ENCODE measurements at places on chromosomes 3 and 15.

DNA sequence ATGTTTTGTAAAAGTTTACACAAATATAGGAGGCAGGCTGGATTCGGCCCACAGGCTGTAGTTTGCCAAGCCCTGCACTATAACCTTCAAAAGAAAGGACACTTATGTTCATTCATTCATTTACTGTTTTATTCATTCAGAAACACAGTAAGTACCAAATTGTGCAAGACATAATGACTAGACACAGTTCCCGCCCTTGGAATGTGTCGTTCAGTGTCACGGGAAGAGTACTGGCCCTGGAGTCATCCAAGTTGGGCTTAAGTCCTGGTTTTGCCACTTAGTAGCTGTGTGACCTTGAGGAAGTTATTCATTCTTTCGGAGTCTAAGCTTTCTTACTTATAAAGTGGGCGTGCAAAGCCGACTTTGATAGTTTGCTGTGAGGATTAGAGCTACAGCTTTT, 22.0 kb downstream of the COLQ start:
- no peak for DNase-seq

DNA sequence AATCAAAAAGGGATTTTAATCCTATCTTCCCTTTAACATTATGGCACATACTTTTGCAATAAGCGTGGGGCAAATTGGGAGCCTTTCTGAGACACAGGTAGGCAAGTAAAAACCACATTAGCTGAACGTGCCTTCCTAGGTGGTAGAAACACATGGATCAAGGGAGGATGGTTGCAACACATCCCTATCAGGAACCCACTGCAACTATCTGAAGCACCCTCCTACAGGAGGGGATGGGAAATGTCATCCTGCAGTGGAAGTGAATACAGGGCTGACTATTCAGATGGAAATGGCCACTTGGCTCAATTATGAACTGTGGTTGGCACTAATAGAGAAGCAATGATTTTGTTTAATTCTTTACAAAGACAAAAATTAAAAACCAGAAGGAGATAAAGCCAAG, 826.3 kb downstream of the FHIT start:
- DNase-seq, result no peak

GRCh38 chr3:32395496-32395895, 3.8 kb downstream of the CMTM7 start:
- no peak for DNase-seq

DNA sequence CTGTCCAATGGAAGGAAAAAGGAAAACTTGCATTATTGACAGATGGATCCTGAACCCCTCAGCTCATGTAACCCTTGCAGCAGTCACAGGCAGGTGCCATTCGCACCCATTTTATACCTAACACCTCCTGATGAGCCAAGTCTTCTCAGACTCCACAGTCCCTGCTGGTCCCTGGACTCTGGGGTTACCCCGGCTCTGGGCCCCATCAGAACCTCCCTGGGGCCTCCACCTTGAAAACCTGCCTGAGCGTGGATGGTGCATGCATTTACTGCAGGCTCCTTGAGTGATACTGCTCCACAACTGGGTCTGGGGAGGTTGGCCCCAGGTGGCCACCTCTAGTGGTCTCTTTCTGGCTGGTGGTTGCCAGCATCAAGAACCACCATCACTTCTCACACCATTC, 15.9 kb upstream of the DOCK3 start:
- no peak for DNase-seq

DNA sequence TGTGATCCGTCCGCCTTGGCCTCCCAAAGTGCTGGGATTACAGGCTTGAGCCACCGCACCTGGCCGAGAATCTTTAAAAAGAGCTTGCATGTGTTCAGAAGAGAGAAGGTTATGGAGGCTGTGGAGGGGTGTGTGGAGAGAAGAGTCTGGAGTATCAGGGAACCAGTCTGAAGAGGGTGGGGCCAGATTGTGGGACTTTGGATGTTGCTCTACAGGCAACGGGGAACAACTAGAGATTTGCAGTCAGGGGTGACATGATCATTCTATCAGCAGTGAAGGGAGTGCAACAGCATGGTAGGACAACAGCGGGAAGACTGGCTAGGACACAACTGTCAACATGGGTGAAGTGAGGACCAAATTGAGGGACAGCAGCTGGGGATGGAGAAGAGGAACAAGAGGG, 8.9 kb downstream of the SCAMP2 start:
- DNase-seq, result no peak

GRCh38 chr3:126127904-126128303, 44.0 kb upstream of the SLC41A3 start:
- DNase-seq, result no peak

DNA sequence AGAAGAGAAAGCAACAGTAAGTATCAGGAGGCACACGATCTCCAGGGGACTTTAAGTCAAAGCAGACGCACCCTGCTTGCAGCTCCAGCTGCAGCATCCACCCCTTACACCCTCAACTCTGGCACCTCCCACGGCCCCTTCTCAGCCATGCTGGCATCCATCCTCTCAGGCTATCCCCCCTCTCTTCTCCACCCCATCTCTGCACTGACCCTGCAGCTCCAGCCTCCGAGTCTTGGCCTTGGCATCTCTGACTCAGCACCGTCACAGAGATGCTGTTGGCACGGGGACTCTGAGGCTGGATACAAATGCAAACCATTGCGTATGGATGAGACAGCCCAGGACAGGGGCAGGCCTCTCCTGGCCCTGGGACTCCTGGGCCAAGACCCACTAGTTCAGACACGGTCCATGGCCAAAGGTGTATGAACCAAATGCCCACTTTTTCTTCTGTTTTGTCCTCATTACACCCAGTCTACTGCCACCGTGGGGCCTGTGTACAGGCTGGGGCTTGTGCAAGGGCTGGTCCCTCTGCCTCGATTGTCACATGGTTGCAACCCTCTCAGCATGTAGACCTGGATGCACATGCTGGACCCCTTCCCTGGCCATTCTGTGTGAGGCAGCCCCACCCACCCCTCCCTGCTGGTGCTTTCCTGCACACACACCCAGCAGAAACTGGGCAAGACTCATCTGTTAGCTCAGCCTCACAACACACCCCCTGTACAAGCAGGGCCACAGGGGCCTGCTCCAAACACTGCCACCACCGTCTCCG, 18.7 kb upstream of the ZXDC start:
- DNase-seq, result no peak

DNA sequence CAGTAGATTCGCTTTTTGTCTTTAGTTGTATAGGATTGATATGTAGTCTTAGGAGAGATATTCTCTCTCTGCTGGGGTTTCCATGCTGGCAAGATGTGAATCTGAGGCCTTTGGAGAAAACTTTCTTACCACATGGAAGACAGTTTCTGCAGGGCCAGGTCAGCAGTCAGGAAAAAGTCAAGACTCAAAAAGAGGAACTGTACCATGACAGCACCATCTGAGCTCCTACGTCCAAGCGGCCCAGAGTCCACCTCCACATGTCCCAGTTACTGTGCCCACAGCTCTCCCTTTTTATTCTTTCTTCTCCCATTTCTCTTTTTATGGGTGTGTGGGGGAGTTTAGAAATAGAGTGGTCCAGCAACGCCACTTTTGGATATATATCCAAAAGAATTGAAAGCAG, 172.0 kb downstream of the MTHFS start:
- DNase-seq, result no peak

DNA sequence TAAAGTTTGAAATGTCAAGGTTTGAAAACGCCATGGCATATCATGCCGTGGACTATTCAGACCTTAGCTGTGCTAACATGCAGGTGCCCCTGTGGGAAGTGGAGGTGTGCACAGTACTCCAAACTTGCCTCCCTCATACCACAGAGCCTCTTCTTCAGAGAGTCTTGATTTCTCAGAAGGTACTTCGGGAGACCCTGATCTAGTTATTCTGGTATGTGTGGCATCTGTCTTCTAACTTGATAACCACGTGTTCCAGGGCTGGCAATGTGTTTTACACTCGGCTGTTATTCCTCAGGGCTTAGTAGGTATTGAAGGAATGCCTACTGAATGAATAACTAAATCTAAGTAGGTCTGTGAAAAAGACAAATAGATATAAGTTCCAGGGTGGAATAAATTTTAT, 309.9 kb downstream of the CLSTN2 start:
- DNase-seq, result no peak

DNA sequence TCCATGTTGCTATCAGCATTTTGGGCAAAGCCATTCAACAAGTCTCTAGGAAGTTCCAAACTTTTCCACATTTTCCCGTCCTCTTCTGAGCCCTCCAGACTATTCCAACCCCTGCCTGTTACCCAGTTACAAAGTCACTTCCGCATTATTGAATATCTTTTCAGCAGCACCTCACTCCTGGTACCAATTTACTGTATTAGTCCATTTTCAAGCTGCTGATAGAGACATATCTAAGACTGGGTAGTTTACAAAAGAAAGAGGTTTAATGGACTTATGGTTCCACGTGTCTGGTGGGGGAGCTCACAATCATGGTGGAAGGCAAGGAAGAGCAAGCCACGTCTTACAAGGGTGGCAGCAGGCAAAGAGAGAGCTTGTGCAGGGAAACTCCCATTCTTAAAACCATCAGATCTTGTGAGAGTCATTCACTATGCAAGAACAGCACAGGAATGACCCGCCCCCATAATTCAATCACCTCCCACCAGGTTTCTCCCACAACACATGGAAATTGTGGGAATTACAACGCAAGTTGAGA, 435.6 kb upstream of the GRM7 start:
- DNase-seq, result no peak

GRCh38 chr15:84098604-84099003, 137.0 kb upstream of the GOLGA6L4 start:
- no peak for DNase-seq

GRCh38 chr15:81152799-81153198, 18.7 kb downstream of the CFAP161 start:
- DNase-seq, result no peak

DNA sequence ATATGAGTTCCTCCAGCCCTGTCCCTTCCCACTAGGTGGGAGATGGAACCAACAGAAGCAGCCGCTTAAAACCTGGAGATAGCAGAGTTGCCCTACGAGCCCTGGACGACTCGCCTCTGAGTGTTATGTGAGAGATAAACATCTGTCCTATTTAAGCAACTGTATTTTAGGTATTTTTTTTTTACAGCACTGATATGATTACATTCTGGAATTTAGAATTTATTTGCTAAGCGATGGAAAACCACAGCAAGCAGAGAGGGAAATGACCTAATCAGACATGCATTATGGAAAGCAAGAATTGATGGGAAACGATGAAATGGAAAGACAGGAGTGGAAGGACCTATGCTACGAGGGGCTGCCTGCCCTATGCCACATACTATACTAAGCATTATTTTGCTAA, 379.0 kb upstream of the IL12A start:
- DNase-seq, result no peak

DNA sequence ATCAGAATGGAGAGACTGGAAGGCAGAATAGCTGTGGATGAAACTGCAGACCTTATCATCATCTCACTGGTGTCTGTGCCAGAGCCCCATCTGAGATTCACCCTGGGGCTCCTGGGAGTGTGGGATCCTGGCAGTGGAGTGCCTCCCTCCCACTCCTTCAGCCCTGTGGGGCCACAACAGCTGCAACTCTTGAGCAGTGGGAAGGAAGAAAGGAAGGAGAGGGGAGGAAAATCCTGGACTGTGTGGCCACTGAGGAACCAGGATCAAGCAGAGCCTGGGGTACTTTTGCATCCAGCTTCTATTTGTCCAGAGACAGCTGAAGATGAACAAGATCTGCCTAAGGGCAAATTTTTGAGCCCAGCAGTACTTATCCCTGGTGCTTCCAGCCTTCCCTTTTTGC, 13.1 kb upstream of the ALDH1A2 start:
- no peak for DNase-seq

- no peak for DNase-seq
These were observed 463.6 kb downstream of the SHQ1 start for GRCh38 chr3:72384602-72385001.

- DNase-seq, result no peak
These were observed 3.6 kb downstream of the ZNF385D start for GRCh38 chr3:21747376-21747775.

Measured in uterus (tissue), 4 donors.